ENCODE measurements at places on chromosomes 4 and X.

DNA sequence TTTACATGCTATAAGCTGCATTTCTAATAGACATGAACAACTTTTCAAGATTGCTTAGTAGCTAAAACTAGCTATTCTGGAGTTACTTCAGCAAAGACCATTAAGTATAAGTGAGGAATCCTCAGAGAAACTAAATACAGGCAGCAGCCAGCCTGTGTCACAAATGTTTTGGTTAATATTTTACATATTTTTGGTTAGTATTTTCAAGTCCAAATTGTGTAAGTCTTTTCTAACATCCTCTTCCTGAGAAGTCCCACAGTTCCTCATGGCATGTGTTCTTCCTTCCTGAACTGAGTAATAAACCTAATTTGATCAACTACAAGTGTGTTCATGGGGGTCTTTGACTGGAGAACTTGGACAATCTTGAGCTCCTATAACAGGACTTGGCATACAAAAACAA lies 42.4 kb upstream of the MCF2 start:
- DNase-seq = no peak

GRCh38 chrX:5869786-5870185 lies 358.9 kb downstream of the NLGN4X start:
- DNase-seq = no peak

- no peak for DNase-seq
Measured at GRCh38 chr4:88320780-88321373, 36.5 kb upstream of the PPM1K start.

DNA sequence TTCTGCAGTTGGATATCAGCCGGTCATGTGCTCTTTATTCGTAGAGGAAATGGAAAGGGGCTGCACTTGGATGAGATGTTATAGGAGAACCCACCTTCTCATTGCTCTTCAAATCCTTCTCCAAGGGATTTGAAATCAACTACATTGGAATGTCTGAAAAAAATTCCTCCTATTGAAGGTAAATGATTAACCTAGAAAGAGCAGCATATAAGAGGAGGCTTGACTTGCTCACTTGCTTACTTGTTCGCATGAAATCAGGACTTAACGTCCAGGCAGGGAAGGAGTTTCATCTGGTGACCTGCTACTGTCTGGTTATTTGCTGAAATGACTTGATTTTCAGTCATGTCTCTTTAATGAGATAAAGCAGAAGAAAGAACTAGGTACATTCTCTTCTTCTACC lies 338.4 kb upstream of the NOCT start:
- no peak for DNase-seq

GRCh38 chr4:77958897-77959296 lies 96.3 kb downstream of the MRPL1 start:
- no peak for DNase-seq

- DNase-seq = no peak
Measured at GRCh38 chr4:188841523-188841922, 702.3 kb downstream of the TRIML1 start.

GRCh38 chrX:120629667-120630537 lies at the start of gene C1GALT1C1:
TSS of gene C1GALT1C1 (minus strand) at chrX:120630054. CDS start at chrX:120627166, 2,888 bp downstream.
- peak; percentile 84 for DNase-seq

DNA sequence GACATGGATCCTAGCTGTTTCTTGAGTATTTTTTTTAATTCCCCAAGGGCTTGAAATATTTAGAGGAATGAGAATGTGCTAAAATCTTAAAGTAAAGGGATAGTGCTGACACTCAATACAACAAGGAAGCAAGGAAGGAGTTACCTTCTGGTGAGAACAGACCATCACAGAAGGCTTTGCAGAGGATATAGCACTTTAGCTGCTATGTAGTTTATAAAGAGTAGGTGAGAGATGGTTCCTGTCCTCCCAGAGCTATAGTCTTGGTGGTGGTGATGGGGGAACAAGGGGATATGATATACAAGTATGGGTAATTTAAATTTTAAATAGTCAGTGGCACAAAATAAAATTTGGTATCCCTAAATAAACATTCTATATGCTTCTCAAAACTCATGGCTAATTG lies 47.6 kb downstream of the MTHFD2L start:
- DNase-seq = no peak

- no peak for DNase-seq
Measured at GRCh38 chr4:121656269-121656641, 40.5 kb downstream of the ANXA5 start.

- no peak for DNase-seq
Measured at GRCh38 chr4:53128231-53128630, 237.6 kb downstream of the SCFD2 start.

DNA sequence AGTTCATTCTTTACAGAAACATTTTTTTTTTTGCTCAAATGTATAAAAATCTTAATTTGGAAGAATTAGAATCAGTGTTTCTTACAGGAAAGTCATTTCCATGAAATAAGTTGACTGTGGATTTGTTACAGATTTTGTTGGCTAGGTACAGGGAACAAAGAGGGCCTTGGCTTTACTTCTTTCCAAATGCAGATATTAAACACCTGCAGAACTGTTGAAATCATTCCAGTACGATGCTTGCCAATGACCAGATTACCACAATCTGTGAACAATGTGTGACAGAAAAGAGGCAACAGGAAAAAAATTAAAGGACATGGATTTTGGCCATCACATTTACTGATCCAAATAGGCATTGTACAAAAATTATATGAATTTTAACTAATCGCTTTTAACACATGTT lies 70.8 kb downstream of the ANXA10 start:
- no peak for DNase-seq

- no peak for DNase-seq
Measured at GRCh38 chr4:94695384-94695783, 62.4 kb upstream of the BMPR1B start.

DNA sequence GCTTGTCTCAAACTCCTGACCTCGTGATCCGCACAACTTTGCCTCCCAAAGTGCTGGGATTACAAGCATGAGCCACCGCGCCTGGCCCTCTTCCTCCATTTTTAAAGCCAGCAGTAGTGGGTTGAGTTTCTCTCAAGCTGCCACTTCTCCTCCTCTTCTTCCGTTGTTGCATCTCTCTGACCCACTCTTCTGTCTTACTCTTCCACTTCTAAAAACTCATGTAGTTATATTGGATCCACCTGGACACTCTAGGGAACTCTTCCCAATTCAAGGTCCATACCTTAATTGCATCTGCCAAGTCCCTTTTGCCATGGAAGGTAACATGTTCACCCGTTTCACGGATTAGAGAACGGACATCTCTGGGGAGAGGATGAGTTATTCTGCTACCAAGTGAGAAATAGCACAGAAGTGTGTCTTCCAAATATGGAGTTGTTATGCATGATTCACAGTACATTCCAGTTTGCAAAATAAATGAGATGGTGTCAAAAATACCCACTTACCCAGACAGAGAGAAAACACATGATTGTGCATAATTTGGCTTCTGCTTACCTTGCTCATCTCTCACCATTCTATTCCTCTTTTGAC lies 51.8 kb downstream of the GBA3 start:
- no peak for DNase-seq

- no peak for DNase-seq
Measured at GRCh38 chrX:136659174-136659573, 11.2 kb downstream of the CD40LG start.

DNA sequence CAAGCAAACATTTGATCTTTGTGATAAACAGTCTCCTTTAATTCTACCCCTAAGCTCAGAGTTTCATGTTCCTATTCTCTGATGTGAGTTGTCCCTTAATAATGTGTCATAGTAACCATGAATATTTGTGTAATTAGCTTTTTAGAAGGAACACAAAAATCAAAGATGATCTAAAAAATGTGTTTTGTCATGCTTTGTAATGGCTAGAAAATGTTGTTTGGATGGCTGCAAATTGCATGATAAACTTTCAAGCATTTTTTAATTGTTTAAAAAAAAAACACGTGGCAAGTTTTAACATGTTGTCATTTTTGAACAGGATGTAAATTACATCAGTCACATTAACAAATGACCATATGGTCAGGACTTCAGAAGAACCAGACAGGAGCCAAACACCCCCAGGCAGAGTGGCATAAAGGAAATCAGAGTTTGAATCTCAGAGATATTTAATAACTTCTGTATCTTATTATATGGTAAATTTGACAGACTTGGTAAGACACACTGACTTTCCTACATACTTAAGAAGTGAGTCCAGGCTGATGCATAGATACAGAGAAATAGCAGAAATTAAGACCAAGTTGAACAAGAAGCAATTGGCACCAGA lies 223.9 kb upstream of the VEGFC start:
- DNase-seq = no peak

- DNase-seq = no peak
Measured at GRCh38 chr4:13355111-13355880, 128.8 kb downstream of the RAB28 start.

DNA sequence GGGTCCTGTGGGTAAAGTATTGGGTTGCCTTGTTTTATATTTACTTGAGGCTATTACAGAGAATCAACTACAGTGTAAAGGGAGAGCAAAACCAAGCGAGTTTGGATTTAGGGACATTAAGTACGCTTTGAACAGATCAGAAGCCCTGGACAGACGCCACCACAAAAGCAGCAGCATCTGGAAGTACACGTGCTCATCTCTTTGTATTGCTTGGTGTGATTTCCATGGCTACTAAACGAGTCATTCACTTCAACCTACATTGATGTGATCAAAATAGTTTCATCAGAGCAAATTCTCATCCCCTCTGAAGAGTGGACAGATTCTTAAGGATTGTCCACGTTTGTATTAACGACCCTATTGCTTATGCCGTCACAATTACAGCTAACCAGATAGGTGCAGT lies 85.1 kb downstream of the SORBS2 start:
- no peak for DNase-seq

DNA sequence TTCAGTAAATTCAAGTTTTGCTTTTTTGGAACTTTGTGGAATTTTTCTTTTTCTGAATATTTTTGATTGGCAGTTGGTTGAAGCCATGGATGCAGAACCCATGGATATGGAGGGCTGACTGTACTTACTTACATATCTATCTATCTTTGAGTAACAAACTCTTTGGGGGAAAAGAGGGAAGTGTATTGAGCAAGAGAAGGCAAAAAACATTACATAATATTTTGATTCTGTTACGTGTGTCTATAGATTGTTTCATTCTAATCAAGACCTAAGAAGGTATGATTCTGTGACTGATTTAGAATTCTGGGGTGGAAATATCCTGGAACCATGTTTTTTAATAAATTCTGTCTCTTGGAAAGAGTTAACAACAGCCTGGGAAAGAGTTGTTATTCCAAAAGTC lies 31.5 kb downstream of the GRSF1 start:
- no peak for DNase-seq

DNA sequence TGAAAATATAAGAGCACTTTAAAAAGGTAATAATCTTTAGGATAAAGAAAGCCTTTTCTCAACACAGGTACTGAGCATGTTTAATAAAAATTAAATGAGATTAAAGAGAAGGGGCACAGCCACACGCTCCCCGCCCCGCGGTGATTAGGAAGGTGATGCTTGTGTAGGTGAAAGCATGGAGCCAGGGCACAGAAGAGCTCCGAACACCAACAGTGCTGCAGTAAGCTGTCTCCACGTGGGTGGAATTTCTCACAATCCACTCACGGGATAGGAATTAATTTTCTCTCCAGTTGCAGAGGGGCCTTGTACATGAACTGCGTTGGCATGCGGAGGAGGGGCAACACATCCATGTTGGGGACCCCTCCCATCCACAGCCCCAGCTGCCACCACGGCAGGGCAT lies 27.0 kb downstream of the DCTD start:
- DNase-seq = no peak

DNA sequence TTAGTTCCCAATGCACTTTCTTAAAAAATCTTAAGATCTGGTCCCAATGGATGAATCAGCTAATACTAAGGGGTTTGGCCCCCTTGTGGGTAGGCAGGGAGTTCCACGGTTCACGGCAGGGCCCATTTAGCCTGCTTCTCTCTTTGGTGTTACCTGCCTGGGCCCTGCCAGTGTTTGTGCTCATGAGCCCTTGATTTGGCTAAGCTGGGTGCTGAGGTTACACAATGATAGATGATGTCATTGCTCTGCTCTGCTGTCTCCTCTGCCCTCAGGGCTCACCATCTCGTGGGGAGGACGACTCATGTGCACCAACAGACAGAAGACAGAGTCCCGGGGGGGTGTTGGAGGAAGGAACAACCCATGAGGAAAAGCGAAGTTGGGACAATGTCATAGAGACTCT lies 24.4 kb downstream of the RTL5 start:
- no peak for DNase-seq

DNA sequence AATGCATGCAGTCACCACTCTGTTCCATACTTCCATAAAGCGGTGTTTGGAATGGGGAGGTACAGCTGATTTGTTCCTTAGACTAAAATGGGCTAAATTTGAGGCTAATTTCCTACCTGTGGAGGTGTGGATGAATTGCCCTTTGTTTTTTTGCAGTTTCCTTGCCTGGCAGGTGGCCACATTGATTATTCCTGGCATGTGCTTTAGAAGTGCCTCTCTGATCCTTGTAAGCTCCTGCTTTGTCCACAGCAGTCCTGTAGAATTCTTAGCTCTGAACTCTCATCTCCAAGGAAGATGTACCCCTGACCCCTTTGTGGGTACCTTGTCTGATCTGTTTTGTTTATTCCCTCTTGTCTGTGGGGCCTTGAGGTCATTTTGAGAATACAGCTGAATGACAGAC lies 136.8 kb downstream of the ADGRL3 start:
- DNase-seq = peak; percentile 25

DNA sequence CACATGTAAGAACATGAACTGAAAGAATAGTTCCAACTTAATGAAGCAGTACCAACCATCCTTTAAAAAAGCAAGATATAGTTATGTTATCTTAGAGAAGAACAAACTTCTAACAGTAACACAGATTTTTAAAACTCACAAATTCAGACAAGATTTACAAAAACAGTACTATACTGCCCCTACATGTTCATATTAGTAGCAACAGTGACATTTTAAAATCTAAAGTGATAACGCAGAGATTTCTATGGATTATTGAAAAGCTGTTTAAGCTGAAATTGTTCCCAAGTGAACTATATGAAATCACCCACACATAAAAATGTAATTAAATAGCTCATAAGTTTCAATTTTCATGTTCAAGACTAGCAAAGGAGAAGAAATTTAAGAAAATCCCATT lies 166.0 kb downstream of the FBXW7 start:
- DNase-seq = no peak

- no peak for DNase-seq
Measured at GRCh38 chr4:140743194-140743931, 12.8 kb downstream of the TBC1D9 start.

GRCh38 chrX:87397103-87397886 lies 120.3 kb upstream of the KLHL4 start:
- no peak for DNase-seq
